M059J (cell line): ENCODE measurements at places on chromosomes 11 and 22. TPM values are rescaled to one million over a fixed set of nuclear protein-coding genes. Genes with fewer than 3 reads are reported as not detected.

DNA sequence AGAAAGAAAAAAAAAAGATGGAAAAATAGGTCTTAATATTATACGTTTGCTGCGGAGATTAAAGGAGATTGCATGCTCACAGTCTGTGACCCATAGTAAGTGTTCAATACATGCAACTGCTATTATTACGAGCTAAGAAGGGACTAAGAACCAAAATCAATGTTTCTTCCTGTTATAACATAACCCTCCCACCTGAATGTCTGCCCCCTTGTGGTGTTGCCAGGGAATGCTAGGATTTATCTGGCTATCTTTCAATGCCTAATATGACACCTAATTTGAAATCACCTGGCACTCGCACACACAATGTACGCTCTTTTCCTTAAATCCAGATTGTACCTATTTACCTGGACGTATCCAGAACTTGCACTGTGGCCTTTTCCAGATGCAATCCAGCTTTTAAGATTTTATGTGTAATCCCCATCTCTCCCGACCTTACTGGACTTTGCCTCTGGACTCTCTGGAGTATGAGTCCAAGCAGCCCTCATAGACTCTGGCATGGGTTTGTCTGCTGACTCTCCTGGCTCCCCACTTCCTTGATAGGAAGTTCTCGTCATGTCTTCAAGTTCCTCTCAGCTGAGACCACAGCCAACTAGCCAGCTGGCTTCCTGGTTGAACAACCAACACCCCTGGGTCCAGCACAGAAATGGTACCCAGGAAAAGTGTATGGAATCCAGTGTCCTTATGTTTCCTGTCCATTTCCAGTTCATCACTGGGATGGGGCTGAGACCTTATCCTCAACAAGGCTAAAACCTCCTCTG lies 151.5 kb downstream of the CCDC34 start:
- DNase-seq: no peak

DNA sequence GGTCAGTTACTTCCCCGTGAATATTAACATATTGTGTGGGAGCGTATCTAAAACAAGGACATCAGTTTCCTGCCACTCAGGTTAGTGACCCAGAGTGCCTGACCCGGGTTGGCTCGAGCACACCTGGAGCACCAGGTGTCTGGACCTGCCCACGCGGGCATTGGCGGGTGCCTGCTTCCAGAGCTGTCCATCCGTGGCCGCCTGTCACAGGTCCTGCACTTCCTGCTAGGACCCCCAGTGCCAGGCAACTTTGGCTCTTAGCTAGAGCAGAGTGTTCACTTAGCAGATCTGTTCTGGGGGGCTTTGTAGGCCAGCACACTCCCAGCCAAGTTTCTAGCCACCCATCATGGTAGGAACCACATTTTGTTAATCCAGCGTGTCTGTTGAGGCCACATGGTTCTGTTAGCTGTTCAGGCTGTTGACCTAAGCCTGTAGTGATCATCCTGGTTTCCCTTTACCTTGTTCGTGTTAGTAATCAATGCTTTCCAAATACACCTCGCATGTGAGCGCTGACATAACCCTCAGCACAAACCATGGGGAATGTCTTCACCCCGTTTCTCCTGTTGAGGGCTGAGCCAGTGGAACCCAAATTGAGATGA lies 29.5 kb downstream of the MOV10L1 start:
- DNase-seq: no peak

Gene CASP5
- total RNA-seq: not detected in 2 replicates

Gene UBQLNL
- total RNA-seq: 0.34 TPM in 1 of 2 replicates, not detected in the other

Gene LRRC74B
- total RNA-seq: not detected in 2 replicates

DNA sequence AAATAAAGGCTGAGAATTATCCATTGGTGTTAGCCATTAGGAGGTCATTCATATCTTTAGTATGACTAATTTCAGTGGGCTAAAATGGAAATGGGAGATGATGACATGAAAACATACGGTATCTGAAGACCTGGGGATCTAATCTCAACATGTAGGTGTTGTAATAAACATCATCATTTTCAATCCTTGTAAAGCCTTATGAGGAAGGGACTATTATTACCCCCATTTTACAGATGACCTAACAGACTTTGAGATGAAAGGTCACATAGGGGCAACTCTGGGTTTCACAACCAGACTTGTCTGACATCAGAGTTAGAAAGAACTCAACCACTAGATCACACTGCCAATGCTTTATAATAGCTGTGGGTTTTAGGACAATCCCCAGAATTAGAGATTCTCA lies 34.8 kb upstream of the TMEM135 start:
- no peak for DNase-seq

DNA sequence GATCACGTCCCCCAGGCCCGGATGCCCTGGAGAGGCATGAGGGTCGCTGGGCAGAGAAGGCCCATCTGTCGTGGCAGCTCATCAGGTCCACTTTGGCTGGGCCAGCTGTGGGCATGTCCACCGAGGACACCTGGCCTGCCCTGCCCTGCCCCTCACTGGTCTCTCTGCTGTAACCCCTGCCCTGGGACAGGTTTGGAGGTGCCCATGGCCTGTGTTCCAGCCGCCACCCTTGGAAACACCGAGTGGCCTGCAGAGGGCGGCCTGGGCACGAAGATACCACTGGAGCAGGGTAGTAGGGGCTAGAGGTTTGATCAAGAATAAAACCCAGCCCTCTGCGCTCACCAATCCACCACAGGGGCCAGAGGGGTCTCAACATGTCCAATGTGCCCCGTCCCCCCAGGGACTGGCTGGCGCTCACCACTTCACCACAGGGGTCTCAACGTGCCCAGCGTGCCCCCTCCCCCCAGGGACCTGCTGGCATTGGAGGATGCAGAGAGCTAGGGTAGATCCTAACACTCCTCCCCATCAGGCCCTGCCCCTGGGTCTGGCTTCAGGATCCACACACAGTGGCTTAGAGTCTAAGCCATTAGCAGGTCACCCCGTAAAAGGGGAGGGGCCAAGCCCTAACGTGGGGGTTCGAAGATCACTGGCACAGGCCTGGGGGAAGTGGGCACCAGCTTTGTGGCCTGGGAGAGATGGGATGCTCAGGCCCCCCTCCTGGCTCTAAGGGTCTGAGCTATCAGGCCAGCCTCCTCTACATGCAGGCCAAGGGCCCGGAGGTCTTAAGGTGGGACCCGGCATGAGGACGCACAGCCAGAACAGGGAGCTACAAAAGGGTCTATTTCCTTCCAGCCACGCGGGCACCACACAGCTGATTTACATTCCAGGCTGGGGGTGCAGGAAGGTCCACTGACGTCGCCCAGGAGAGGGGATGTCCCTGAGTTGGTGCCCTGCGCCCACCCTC lies 1.3 kb upstream of the HDAC10 start:
- DNase-seq: peak; percentile 66

- no peak for DNase-seq
These were observed 32.2 kb upstream of the LYVE1 start for GRCh38 chr11:10600570-10601248.

Gene RIMBP3C
- 0.17 and 1.2 TPM in 2 replicates for total RNA-seq

DNA sequence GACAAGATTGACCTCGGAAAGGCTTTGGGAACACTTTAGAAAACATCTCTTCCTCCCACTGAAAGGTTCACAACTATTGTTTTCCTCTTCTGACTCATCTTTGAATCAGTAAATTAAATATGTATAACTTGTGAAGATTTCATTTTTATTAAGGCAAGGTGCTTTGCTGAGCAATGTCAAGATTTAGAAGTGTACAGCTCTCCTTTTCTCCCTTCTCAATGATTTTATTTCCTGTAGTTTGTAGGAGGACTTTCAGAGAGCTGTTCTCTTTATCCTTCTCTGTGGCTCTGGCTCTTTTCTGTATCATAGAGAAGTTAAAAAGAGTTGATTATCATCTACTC lies 594.2 kb downstream of the METTL15 start:
- DNase-seq: no peak

- peak; percentile 73 for DNase-seq
These were observed 8.5 kb downstream of the TRIM6 start for GRCh38 chr11:5604896-5605295.

DNA sequence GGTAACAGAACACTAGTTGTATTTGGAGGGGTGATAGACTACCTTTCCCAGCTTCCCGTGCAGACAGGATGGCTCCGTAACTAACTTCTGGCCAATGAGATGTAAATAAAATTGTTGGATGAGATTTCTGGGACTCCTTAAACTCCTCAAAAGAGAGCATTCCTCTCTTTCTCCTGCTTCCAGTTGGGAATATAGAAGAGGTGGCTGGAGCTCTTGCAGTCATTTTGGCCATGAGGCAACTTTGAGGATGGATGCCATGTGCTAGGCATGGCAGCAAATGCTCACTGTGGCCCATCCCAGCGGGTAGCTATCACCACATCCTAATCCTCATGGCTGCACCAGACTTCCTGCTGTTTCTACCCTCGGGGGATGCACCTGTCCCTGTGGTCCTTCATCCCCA lies 7.4 kb downstream of the MB start:
- DNase-seq: no peak

Gene RAB36
- total RNA-seq: 2.7 and 3.4 TPM in 2 replicates

GRCh38 chr22:36955691-36956090 lies 42.3 kb downstream of the CSF2RB start:
- no peak for DNase-seq

Gene KCTD14
- 11.4 and 15.1 TPM in 2 replicates for total RNA-seq

GRCh38 chr11:64060263-64060860 lies 24.6 kb downstream of the FLRT1 start:
- no peak for DNase-seq

DNA sequence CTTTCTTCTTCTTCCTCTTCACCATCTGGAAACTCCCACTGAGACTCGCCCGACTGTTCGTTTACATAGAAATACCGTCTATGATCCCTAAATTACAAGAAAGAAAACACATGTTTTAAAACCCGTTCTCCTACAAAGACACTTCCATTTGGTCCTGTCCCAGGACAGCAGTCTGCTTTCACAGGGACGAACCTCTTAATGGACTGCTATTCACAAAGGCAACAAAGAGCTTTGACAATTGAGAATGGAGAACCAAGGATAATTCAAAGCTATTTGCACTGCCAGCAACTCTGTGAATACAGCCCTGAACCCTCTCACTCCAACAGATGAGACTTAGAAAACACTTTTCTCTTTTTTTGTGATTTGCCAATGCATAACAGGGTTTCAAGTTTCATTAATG lies 16.3 kb upstream of the AGBL2 start:
- DNase-seq: no peak

Gene MAJIN
- total RNA-seq: not detected in 2 replicates

- no peak for DNase-seq
These were observed 10.3 kb downstream of the TOP3B start for GRCh38 chr22:21972293-21972779.

- DNase-seq: peak; percentile 34
These were observed 94.3 kb upstream of the ARHGAP42 start for GRCh38 chr11:100592619-100593260.

DNA sequence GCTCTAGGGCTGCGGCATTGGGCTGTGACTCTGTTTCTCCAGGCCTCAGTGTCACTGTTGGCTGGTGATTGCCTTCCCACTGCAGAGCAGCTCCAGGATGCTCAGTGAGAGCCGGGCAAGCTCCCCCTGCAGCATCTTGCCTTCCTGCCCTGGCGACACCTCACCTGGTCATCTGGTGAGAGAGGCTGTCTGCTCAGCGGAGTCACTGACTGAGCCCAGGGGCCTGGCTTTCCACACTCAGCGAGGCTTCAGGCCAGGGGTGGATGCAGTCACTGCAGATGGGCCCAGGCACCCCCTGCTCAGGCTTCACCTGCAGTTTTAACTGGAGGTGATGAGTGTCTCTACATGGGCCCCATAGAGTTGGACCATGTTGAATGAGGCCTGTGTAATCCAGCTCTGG lies 136.8 kb downstream of the CACNA1I start:
- DNase-seq: no peak

DNA sequence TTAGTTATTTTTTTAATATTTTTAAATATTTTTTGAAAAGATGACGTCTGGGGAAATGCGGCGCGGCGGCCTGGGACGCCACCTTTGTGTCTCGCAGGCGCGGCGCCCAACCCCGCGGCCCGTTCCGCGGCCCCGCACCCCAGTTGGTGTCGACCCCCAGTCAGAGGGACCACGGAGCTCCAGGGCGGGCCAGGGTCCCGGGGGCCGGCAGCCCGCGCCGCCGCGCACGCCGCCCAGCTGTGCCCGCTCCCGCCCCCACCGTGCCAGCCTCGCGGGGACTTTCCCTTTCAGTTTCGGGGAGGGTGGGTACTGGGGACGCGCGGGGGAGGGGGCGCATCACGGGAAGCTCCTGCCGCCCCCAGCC lies 1.6 kb downstream of the CCND1 start:
- DNase-seq: no peak

Gene WT1
- total RNA-seq: 4.6 and 5.9 TPM in 2 replicates

- peak; percentile 97 for DNase-seq
These were observed 62.6 kb upstream of the PTPRJ start for GRCh38 chr11:47917599-47918369.

Gene CARD18
- not detected in 2 replicates for total RNA-seq

- no peak for DNase-seq
These were observed 126.5 kb downstream of the CASP12 start for GRCh38 chr11:104771763-104772162.

DNA sequence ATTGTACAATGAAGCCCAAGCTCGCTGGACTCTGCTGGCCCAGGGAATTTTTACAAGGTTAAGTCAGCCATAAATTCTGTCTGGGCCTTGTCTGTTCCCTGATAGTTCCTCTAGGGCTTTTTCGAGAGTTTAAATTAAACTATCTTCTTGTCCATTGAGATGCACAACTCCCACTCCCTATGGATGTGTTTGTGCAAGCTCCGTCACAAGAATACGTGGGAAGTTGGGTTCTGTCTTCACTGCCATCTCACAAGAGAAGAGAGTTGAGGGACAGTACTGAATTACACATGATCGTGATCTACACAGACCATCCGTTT lies 153.6 kb upstream of the TTC12 start:
- DNase-seq: no peak

Gene MIOX
- not detected in 2 replicates for total RNA-seq

Gene CCDC188
- total RNA-seq: 0.69 TPM in 1 of 2 replicates, not detected in the other

Gene OR51I1
- total RNA-seq: not detected in 2 replicates

GRCh38 chr11:100777736-100778135 lies 90.6 kb downstream of the ARHGAP42 start:
- no peak for DNase-seq

- peak; percentile 95 for DNase-seq
These were observed 716 bp upstream of the DDB2 start for GRCh38 chr11:47213950-47214565.

Gene FAM118A
- total RNA-seq: 4.1 and 9.8 TPM in 2 replicates

DNA sequence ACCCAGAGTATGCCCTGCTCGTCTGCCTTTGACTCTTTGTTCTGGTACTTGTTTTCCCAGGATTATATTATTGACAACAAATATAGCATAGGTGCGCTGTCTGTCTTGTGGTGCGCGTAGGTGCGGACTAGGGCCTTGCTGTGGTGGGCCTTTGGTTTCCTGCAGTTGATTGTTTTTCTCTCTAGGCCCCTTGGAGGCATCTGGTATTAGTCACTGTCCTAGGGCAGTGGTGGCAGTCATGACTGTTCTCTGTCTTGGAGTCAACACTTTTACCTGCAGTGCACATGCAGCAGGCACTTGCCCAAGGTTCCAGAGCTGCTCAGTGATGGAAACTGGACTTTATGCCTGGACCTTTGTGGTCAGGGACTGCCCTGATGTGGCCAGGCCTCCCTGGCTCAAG lies 18.6 kb downstream of the PPP6R2 start:
- peak; percentile 6 for DNase-seq

Gene GALNT18
- total RNA-seq: 0.47 and 0.64 TPM in 2 replicates

GRCh38 chr11:114359342-114359741 lies 41.0 kb downstream of the C11orf71 start:
- no peak for DNase-seq
